Stomach (tissue), 19 donors: ENCODE measurements at places on chromosomes 7 and 10. TPM values are rescaled to one million over a fixed set of nuclear protein-coding genes. Genes with fewer than 3 reads are reported as not detected.

The VAX1 gene
- total RNA-seq: not detected

The SRGN gene
- 212 TPM for total RNA-seq

The AFAP1L2 gene
- 25.0 TPM for total RNA-seq

GRCh38 chr10:110632591-110633215, 11.4 kb upstream of the RBM20 start:
- DNase-seq: no peak

DNA sequence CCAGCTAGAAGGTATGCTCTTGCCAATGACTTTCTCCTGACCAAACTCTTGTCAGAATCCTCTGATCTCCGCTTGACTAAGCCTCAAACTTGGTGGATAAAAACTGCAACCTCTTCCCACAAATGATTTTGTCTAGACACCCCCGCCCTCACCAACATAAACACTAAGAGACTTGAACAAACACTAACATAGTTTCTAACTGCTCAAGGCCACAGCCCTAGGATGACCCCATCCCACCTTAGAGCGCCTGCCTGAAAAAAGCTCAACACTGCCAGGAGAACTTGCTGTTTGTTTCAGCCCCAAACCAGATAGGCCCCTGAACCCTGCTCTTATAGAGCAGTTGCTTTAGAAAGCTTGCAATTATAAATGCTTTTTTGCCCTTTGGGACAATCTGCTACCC, 71.8 kb downstream of the LRRN3 start:
- no peak for DNase-seq

DNA sequence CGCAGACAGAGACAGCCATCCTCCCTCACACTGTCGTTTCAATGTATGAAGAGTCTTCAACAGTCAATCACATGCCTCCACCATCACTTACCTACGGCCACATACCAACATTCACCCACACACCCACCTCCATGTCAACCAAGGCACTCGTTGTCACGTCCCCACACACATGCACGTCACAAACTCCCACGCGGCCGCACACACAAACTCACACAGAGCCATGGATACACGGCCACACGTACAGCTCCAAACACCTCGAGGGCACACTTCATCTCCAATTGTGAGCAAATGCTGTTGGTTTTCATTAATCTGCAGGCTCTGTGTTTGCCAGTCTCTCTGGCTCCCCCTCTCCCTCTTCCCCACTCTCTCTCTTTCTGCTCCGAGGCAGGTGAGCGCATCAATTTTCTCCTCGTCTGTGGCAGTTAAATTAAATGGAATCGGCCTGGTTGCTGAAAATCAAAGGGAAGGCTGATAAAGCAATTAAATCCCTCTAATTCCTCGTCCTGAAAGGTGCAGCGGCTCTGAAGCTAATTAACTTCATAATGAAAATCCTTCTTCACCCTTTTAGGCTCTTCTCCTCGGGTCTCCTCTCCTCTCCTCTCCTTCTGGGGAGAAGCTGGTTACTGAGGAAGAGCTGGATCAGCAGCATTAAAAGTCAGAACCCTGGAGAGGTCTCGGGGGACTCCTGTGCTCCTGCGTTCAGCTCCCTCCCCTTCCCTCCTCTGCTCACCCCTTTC, 53.8 kb upstream of the SLF2 start:
- DNase-seq: no peak

- DNase-seq: peak; percentile 0
Observed at GRCh38 chr10:71079761-71080380, 132.5 kb upstream of the UNC5B start.

DNA sequence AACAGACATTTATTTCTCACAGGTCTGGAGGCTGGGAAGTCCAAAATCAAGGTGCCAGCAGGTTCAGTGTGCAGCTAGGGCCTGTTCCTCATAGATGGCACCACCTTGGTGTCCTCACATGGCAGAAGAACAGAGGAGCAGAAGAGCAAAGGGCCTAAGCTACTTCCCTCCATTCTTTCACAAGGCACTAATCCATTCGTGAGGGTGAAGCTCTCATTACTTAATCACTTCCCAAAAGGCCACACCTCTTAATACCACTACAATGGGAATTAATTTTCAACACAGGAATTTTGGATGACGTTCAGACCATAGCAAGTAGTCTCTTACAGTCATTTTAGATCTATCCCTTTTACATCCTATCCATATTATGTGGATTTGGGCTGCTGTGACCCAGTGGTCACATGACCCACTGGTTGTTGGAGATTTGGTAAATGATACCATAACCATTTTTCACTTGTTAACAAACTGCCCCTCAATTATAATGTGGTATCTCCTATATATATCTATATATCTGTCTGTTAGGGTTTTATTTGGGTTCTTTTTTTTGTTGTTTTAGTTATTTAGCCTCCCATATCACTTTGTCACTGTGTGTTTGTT, 63.4 kb downstream of the BBS9 start:
- no peak for DNase-seq
